Activated CD4-positive, alpha-beta T cell treated with anti-CD3 and anti-CD28 coated beads, Interleukin-2, amount 50 U/mL, for 4 hours (primary cell): ENCODE measurements at places on chromosomes 6 and 20.

- no peak for DNase-seq
Measured at GRCh38 chr6:80214436-80215022, 108.1 kb downstream of the BCKDHB start.

DNA sequence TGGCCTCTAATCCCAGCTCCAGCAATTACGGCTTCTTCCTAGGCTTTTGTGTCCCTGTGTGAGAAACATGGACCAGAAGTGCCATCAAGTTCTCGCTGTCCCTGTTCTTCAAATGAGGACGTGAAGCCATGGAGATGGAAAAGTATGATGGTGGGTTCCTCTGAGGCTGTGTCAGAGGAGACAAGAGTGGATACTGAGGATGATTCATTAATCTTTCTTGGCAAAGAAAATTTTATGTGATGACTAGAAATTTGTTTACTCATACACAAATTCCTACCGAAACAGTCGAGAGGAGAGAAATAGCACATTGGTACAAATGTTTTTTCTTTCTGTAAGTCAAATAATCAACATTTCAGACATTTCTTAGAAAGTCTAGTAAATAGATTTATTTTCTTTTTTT, 35.0 kb upstream of the PNRC1 start:
- DNase-seq: no peak

GRCh38 chr6:108078191-108078590, 3.6 kb upstream of the OSTM1 start:
- DNase-seq: no peak

DNA sequence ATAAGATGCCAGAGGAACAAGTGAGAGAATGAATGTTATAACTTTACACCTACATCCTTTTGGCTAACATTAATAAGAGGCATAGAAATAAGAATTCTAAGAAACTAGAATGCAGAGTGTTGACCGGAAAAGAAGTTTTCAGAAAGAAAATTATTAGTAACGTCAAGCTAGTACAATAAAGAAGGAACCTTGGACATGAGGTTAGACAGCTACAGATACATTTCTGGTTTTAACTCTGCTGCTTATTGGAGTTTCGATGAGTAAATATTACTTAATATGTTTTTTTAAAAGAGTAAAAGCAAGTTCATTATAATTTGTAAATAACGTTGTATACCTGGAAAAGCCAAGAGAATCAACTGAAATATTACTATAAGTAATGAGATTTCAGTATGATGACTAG, 22.7 kb downstream of the TAB2 start:
- no peak for DNase-seq

- DNase-seq: no peak
Measured at GRCh38 chr20:2335096-2335870, 39.5 kb downstream of the TGM3 start.

DNA sequence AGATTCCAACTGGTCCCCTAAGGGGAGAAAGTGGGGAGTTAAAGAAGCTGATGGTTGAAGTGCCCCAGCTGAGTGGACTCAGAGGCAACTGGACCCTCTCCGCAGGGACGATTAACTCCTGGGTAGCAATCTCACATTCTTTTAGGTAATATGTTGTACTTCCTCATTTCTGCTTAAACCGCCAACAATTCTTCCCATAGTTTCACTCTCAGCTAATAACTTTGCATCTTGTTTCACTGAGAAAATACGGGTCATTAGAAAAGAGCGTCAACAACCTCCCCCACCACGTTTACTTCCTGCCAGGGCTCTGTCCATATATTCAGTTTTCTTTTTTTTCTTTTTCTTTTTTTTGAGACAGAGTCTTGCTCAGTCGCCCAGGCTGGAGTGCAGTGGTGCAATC, 39.5 kb upstream of the CHD6 start:
- DNase-seq: no peak

GRCh38 chr20:52313341-52313963, 121.9 kb upstream of the ZFP64 start:
- no peak for DNase-seq

DNA sequence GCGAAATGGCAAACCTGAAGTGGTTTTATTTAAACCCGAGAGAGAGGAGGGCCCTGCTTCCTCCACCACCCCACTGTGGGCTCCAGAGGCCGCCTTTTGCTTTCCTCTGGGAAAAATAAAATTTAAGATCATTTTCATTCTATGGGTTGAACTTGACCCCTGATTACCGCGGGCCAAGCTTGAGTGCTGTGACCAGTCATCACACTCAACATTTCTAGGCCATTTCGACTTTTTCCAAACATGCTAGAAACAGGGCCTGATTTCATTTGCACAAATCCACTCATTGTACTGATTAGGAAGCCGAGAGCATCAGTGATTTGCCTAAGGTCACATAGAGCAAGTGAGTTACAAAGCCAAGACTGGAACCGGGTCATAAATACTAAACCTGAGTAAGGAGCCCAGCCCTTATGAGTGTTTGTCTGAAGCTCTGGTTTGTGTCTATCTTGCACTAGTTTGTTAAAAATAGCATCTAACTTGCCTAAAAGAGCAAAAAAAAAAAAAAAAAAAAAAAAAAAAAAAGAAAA, 179.7 kb downstream of the DLL1 start:
- DNase-seq: no peak

- peak; percentile 21 for DNase-seq
Measured at GRCh38 chr20:16434062-16434664, 139.1 kb downstream of the KIF16B start.

DNA sequence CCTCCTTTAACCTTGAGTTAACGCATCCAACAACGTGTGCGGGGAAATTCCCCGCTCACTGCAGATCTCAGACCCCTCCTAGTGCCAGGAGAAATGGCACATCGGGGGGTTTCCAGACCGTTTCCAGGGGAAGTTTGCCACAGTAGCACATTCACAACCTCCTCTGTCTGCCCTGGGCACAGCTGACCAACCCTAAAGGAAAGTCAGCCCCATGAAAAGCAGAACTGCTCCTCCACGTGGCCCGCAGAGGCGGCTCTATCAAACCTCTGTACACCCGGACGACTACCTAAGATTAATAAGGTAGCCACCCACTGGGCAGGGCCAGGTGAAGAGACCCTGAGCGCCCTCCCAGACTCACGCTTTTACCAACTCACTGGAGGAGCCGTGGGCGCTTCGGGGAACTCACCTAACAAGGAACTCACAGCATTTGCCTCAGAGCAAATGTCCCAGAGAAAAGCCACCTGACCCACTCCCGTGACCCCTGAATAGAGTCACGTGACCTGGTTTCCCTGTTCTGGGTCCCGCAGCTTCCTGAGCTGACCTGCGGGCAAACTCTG, 93.1 kb downstream of the PRND start:
- DNase-seq: peak; percentile 74

- no peak for DNase-seq
Measured at GRCh38 chr20:4047614-4048013, 32.3 kb upstream of the RNF24 start.
